ENCODE measurements at places on chromosomes 7 and 10.

GRCh38 chr10:49465736-49466135 is 69.8 kb upstream of the DRGX start:
- no peak for DNase-seq

DNA sequence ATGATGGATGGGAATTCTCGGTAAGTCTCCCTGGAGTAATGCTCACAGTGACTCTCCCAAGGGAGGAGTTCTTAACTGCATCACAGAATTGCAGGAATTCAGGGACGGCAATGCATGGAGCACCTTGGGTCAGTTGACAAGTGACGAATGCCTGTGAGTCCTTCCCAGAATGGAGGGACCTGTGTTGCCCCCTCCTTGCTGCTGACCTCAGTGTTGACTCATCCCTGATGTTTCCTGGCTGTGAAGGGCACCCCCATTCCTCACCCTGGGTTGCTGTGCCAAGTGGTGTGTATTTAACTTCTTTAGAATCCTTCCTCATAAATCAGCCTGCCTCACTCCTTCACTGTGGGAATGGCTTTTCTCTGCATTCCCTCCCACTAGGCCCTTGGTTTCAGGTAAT is 98.9 kb downstream of the LRMDA start:
- no peak for DNase-seq

DNA sequence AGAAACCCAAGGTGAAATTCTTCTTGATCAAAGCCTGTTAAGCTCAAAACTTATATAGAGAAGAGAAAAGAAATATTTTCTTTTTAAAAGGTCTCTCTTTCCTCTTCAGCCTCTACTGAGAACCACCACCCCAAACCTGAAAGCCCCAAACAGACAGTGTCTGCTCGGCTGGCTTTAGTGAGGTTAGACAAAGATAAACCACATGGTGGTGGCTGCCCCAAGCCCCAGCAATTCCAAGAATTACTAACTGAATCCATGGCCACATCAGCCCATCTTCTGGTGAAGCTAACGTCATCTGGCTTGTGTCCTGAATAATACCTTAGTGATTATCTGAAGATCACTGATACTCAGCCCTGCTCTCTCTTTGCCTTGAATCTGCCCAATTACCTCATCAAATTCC is 275.0 kb downstream of the ELMO1 start:
- DNase-seq: no peak

DNA sequence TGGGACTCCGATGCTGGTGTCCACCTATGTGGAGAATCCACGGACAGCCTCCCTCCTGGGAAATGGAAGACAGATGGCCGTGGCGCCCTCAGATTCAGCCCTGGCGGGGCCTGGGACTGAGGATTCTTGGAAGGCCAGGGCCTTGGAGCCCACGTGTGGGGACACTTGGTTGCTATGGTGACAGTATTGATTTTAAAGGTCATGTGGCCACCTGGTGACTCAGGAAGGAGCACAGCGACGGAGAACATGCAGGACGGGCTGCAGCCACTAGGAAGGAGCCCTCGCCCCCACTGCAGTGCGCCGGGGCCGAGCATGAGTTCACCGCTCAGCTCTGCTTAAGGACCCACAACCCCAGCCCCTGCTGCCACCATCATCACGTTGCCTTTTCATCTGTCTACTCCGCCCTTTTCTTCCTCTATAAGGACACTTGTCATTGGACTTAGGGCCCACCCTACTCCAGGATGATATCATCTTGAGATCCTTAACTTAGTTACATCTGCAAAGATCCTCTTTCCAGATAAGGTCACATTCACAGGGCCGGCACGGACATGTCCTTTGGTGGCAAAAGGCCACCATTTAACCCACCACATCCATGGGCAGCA is 3.7 kb upstream of the STK32C start:
- DNase-seq: no peak

GRCh38 chr7:92748495-92748894 is 87.9 kb downstream of the CDK6 start:
- DNase-seq: no peak

DNA sequence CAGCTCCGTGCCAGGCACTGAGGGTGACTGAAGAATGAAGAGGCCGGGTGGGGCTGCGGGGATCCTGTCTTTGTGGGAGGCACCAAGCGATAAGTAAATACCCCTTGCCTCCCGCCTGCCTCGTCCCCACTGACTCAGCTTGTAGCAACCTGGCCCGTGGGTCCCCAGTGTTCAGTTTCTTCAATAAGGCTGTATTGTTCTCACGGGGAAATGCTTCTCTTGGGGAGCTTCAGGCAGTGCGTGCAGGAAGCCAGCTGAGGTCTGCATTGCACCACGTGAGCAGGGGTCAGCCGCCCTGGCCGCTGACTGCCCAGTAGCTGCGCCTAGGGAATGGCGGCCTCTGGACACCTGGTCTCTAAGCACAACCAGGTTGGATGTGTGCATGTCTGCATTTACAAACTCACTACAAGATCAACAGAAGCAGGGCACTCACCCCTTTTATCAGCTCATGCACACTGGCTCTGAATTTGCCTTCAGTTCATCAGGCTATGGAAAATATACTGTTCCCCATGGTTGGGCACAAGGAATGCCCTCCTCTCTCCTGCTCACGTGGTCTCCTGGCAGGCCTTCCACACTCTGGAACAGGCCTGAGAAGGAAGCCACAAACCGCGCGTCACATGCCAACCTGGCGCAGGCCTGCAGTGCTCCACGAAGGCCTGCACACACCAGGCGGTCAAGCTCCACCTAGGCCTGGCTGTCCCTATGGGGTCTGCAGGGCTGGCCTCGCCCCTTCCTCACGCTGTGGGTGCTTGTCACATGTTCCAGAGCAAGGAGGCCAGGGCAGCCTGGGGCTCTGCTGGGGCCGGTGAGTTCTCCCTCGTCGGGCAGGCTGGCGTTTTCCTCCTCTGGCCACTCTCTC is 135.7 kb upstream of the RNF32 start:
- DNase-seq: no peak

GRCh38 chr10:10946801-10947200 is 70.9 kb upstream of the CELF2 start:
- DNase-seq: no peak

GRCh38 chr10:11625019-11625735 is 13.7 kb upstream of the USP6NL start:
- DNase-seq: no peak

- DNase-seq: peak; percentile 39
Observed at GRCh38 chr10:110363572-110364411, 59.1 kb upstream of the SMNDC1 start.

GRCh38 chr10:380313-380940 is 245.2 kb downstream of the ZMYND11 start:
- DNase-seq: no peak

- no peak for DNase-seq
Observed at GRCh38 chr10:22849077-22849805, 78.6 kb upstream of the ARMC3 start.

GRCh38 chr7:136900005-136900404 is 31.6 kb downstream of the CHRM2 start:
- DNase-seq: no peak

DNA sequence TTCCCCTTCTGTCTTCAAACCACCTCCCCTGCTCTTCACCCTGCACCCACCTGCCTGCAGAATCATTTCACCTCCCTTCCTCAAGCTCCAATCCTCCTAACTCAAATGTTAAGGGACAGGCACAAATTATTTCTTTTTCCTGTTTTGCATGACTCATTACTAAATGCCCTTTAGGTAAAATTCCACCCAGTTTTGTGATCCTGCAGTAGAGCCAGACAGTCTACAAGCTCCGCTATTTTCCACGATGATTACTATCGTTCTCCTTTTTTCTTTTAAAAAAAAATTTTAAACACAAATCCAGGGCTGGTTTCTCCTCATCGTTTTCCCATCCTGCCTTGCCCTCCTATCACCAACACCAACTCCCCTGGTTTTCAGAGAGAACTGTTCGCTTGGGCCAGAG is 186.8 kb upstream of the YAE1 start:
- no peak for DNase-seq

- DNase-seq: no peak
Observed at GRCh38 chr10:72736176-72736827, 44.4 kb downstream of the MCU start.

GRCh38 chr7:44967571-44968446 is 11.0 kb downstream of the MYO1G start:
- DNase-seq: no peak

- DNase-seq: no peak
Observed at GRCh38 chr10:35903021-35903420, 260.9 kb upstream of the FZD8 start.

DNA sequence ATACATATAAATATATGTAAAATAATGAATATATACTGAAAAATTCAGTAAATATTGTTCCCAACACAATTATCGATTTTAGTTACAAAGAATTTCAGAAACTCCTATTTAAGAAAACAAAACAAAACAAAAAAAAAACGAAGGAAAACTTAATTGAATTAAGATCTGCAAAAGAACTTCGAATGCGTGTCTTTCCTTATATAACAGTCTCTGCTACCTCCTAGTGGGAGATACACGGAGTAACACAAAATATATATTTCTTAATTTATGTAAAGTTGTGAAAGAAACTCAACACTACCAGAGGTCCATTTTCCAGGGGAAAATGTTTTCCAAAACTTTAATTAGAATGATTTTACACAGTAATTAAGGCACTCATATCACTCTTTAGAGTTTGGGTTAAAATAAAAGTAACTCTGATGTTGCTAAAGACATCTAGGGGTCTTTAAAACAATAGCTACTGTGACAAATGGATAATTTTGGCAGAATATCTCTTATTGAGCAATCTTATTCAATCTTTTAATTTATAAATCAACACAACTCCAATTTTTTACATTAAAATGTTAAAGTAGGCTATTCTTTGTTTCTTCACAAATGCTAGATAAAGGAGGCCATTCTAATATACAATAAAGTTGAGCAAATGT is 41.6 kb downstream of the NEBL start:
- no peak for DNase-seq

GRCh38 chr7:36165059-36165458 is 12.0 kb downstream of the EEPD1 start:
- no peak for DNase-seq

- DNase-seq: peak; percentile 28
Observed at GRCh38 chr10:132588301-132589013, 50.9 kb downstream of the INPP5A start.

DNA sequence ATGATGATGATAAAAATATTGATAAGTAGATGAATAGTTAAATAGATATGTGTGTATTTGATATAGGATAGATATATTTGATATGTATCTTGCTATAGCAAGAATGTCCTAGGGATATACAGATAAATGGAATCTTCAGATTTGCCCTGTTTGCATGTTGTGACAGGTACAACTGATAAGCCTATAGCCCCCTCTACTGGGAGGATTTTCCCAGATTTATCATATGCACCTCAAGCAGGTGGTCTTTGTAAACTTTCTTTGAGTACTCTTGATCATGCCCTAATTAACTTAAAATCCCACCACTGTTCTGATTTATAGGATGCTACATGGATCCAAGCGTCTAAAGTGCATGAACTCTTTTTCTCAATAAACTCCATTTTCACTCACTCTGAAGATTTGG is 1050.7 kb downstream of the SORCS3 start:
- no peak for DNase-seq

All from stimulated activated CD4-positive, alpha-beta T cell treated with anti-CD3 and anti-CD28 coated beads, Interleukin-4, amount 100 ng/mL, for 24 hours (primary cell).